Hematopoietic multipotent progenitor cell treated with erythropoietin and hydrocortisone succinate and interleukin-3 and kit ligand, for 8 days (in vitro differentiated cells): ENCODE measurements at places on chromosomes 4 and X.

GRCh38 chrX:2705046-2705832 lies 14.1 kb downstream of the CD99 start:
- DNase-seq = no peak

GRCh38 chrX:153498453-153498852 lies 3.7 kb downstream of the BGN start:
- DNase-seq = no peak

- DNase-seq = no peak
Observed at GRCh38 chr4:6252051-6252450, 17.6 kb upstream of the WFS1 start.

DNA sequence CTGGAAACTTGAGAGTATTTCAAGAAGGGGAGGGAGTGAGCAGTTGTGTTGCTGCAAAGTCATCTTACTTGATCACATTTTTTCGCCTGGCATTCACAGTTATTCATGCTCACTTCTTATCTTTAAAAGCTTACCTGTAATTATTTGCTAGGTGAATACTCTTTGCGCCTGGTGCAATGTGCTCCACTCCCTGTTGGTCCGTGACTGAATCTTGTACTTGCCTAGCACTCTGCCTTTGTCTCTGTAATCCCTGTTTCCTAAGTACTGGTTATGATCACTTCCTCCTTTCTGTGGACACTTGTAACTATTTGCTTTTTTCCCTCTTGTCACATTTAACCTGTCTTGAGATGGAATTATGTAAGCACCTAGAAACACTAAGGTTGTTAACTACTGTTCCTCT lies 5.8 kb downstream of the BMP2K start:
- no peak for DNase-seq

DNA sequence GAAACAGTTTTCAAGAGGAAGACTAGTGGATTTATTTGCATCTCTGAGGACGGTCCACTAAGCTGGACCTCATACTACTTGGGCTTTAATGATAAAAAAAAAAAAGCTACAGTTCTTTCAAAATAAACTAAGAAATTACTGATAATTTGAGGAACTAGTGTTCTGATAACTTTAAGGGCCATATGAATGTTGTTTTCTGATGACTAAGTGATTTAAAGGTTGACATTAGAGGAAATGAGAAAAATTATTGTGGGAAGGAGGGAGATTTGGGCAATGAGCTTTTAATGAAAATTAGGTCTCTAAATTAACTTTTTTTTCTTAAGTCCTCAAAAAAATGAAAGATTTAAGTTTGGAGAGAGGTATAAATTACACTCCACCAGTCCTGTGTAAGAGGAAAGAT lies 60.8 kb upstream of the IL2 start:
- no peak for DNase-seq

DNA sequence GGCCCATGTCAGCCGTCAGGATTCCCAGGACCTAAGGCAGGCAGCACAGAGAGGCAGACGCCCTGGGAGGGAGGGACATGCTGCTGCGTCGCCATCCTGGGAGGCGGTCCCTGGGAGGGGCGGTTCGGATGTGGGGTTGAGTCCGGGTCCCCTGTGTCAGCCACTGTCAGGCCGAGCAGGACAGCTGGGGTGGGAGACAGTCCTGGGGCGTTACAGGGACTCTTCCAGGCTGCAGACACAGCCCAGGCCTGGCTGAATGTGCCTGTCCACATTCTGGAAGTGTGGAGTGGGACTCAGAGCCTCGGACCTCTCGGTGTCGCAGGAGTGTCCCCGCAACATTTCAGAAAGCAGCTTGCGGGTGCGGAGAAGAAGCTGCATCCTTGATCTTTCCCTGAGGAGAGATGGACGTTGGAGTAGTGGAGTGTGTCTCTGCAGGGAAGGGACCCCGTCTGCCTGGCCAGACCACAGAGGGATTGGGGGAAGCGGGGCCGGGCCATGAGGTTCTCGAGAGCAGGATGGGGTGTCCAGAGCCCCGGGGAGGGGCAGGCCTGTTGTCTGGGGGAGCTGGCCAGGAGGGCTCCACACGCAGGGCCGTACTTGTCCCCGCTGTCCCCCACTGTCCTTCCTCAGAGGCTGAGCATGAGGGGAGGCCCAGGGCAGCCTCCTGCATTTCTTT lies 6.1 kb downstream of the AKAP17A start:
- DNase-seq = no peak

GRCh38 chr4:16726368-16727050 lies 171.9 kb downstream of the LDB2 start:
- no peak for DNase-seq

DNA sequence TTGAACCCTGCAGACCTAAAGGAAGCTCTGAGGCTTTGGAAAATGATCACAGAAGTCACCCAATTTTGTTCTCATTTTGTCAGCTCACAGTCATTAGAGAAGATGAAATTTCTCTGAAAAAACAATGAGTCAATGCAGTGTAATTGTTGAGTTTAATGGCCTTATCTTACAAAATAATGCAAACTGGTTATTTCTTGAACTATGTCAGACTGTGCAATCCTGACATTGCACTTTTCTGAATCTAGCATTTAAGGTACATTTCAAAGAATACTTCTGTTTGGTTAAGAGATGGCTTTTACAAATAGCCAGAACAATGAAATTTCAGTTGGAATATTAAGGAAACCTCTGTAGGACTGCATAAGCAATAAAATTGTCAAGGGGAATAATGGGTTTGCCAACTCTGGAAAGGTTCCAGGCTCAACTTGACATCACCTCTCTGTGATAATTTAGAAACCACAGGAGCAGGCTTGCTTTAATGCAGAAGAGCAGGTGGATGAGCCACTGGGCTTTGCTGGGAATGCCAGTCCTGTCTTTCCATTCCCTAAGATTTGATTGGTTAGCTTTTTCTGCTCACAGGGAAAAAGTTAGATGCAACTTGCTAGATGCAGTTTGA lies 222.8 kb downstream of the FRMPD4 start:
- no peak for DNase-seq

- DNase-seq = no peak
Observed at GRCh38 chrX:153392642-153393321, 8.4 kb downstream of the PNMA6E start.

- no peak for DNase-seq
Observed at GRCh38 chr4:30879855-30880598, 159.9 kb downstream of the PCDH7 start.

- peak; percentile 34 for DNase-seq
Observed at GRCh38 chr4:148415500-148415899, 26.7 kb downstream of the NR3C2 start.

GRCh38 chr4:124449881-124450280 lies 262.7 kb downstream of the ANKRD50 start:
- DNase-seq = no peak

DNA sequence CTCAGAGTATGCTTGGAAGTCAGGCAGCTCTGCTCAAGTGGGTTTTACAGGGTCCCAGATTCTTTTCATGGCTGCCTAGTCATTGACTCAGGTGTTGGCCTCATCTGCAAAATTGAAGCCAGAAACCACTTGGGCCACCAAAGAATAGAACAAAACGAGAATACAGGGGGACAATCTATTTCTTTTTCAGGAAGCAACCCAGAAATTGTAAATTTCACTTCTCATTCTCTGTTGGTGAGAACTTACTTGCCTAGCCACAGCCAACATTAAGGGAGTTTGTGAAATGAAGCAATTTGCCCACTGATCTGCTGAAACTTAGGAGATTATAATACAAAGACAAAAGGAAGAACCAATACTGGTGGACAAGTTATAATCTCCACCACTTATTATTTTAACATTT lies 8.6 kb upstream of the TKTL2 start:
- DNase-seq = no peak

- no peak for DNase-seq
Observed at GRCh38 chr4:36133086-36133485, 111.2 kb downstream of the ARAP2 start.

DNA sequence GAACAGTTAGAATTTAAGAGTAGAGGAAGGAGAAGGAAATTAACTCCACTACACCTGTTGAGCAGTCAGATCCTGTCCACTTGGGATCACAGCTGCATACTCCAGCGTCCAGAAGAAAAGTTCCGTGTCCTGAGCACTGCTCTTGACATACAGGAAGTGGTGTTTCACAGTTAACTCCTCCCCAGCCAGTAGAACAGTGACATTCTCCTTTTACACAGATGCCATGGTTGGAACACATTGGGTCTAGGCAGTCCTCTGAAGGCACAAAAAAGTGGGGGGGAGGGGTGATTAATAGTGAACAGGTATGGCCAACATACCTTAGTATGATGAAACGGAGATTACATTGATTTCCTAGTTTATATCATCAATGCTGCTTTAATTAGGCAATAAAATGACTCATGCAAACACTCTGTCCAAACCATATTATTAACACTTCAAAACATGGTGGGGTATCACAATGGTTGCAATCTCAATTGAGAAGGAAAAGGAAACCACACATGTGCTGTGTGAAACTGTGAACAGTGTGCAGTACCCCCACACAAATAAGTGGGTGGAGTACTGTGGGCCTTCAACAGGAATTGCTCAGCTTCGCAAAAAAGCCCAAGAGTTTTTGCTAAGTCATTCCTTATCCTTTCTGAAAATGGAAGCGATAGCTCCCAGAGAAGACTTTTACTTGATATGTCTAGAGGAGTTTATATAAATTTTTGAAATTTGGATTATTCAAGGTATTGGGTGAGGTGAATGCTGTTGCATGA lies 295.6 kb downstream of the SH2D1A start:
- no peak for DNase-seq

DNA sequence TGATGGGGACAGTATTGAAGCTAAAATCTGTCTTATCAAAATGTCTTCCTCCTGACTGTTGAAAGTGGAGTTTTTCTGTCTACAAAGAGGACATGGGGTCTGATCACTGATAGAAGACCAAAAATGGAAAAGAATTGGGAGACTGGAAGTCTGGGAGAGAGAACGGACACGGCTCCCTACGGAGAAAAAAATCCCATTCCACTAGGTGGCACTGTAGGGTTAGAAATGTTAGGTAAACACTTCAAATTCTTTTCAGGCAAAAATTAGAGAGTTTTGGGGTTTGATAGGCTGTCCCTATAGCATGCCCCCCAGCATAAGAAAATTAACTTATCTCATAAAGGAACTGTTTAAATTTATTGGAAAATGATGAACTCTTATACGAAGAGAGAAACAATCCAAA lies 200.5 kb downstream of the FAM133A start:
- peak; percentile 31 for DNase-seq

GRCh38 chr4:109953556-109953955 lies 40.9 kb downstream of the EGF start:
- DNase-seq = no peak
